ENCODE measurements at places on chromosomes 11 and 22.

GRCh38 chr11:18650859-18651557 lies 16.9 kb upstream of the SPTY2D1 start:
- DNase-seq: no peak

- no peak for DNase-seq
Measured at GRCh38 chr11:113184498-113184897, 129.9 kb upstream of the TTC12 start.

DNA sequence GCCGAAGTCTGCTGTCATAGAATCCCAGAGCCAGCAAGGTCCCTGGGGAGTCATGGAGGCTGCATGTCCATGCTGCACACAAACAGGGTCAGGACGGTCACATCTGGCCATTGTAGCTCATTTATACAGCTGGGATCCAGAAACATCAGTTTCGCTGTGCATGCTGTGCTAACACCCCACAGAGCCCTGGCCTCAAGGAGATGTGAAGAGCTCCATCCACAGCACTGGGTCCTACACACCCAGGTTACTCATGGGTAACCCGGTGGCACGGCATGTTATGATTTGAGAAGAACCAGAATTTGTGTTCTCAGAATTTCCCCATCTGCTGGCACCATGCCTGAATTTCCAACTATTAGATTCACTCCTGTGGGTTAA lies 146.3 kb upstream of the ARHGAP20 start:
- no peak for DNase-seq

DNA sequence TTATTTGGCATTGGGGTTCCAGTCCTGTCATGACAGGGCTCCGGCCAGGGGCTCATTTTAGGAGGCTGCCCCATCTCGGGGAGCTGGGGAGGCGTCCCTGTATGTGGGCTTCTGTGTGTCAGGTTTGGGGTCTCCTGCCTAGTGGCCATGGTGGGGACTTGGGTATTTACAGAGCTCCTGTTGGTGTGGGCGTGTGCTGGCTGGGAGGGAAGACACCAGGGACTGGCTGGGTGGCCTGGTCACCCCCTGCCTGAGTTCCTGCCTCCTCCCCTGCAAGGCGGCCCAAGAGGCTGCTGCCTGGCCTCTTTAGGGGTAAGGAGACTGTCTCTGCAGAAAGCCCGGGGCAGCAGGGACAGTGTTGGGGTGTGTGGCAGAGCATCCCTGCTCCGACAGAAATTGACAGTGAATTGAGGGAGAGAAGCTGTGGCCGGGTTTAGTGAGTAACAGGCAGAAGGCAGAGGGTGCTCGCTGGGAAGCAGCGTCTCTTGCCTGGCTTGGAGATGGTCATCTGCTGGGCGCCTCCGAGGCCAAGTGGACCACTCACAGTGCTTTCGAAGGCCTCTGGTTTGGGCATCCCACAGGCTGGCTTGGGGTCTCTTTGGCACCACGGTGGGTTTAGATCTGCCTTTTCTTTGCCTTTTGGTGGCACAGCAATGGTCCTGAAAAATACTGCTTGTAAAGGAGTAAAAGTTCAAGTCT lies 40.3 kb upstream of the GRAMD4 start:
- DNase-seq: no peak

DNA sequence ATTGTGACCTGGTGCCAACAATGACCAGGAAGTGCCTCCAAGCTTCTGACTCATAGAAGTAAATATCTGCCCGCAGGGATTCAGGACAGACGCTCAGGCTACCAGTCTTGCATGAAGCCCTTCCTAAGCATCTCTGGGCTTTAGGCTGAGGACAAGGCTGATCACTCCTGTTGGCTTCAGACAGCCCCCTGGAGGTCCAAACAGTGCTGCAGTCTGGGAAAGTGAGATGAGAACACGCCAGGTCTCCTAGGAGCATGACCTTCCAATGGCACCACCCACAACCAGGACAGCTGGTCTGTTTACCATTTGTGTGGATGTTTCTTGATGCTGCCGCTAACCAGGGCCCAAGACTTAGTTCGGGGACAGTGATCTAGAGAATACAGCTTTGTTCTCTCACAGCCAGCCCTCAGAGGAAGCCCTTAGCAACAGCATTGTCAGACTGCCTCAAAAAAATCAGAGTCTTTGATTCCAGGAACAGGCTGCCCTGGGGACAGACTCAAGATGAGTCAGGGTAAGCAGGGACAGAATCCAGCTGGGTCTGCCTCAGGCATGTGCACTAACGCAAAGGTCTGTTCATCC lies 111.2 kb downstream of the ZNF280B start:
- DNase-seq: no peak

GRCh38 chr11:102144357-102145355 lies 34.4 kb downstream of the YAP1 start:
- DNase-seq: no peak

GRCh38 chr22:44387486-44387885 lies 74.7 kb upstream of the SHISAL1 start:
- no peak for DNase-seq

GRCh38 chr11:111107501-111107900 lies 138.0 kb upstream of the POU2AF2 start:
- DNase-seq: no peak

GRCh38 chr11:2375964-2376551 lies 1.1 kb upstream of the CD81 start:
- DNase-seq: no peak

DNA sequence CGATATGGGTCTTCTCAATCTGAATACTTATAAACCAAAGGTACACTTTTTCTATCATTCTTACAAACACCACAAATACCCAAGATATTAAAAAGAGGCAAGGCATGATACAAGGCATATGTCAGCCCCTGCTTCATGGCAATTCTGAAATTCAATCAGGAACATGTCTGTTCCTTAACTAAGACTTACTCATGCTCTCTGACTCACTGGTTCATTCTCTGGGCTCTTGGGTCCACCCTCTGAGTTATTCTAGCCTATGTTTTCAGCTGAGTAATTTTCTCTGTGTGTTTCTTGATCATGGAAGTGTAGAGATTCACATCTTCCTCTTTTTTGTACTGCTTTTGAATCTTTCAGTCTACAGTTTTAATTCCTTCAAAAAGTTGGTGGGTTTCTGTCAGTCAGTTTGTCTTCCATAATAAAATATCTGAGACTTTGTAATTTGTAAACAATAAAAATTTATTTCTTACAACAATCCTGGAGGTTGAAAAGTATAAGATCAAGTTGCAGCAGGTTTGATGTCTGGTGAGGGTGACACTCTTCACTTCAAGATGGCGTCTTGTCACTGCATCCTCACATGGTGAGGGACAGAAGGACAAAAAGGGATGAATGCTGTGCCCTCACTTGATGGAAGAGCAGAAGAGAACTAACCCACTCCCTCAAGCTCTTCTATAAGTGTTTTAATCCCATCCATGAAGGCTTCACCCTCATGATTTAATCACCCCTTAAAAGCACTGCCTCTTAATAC lies 211.7 kb downstream of the FAM76B start:
- DNase-seq: no peak

DNA sequence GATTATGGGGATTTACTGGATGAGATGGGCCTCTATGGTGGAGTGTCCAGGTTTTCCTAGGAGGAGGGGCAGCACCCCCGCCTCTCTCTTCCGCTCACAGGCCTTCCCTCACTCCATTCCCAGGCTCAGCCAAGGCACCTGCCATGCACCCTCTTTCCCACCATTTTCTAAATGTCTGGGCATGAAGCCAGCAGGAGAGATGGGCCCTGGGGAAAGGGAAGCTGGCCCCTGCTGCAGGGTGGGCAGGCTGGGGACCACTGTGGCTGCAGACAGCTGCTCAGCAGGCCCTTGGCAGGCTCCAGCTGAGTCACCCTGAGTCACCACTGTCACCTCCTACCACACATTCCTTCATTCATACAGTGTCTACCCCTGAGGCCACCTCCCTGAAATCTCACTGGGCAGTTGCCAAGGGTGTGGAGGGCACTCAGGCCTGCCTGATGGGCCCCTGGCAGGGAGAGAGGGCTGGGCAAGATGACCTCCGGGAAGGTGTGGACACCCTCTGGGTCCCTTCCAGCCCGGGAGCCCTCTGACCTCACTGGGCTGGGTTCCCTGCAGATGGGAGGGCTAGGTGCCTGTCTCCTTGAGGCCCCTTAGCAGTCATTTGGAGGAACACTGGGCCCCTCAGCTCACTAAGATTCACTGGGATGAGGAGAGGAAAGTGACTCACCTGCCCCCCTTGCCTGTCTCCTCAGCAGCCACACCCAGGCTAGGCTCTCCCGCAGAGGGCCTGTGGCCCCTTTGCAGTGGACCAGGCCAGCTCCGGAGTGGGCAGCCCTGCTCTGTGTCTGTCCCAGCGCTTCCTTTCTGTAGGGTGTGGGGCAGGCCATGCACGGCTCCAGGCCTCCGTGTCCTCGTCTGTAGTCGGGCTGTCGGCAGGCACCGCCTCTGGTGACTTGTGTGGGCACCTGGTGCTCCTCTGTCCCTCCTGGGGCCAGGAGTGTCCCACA lies 7.8 kb downstream of the MYEOV start:
- peak; percentile 29 for DNase-seq

- no peak for DNase-seq
Measured at GRCh38 chr11:46294365-46295309, 17.2 kb downstream of the CREB3L1 start.

GRCh38 chr22:32846780-32847491 lies 45.4 kb downstream of the TIMP3 start:
- no peak for DNase-seq

GRCh38 chr11:113242060-113242459 lies 72.3 kb upstream of the TTC12 start:
- DNase-seq: no peak

DNA sequence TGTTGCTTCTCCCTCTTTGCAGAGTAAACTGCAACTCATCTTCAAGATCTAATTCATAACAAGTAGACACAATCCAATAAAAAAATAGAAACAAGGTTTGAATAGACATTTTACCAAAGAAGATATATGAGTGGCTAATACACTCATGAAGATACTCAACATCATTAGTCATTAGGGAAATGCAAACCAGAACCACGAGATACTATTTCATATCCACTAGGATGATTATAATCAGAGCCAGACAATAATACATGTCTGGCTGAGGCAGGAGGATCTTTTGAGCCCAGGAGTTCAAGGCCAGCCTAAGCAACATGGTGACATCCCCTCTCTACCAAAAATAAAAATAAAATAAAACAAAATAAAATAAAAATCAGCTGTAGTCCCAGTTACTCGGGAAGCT lies 85.0 kb downstream of the ATG16L2 start:
- no peak for DNase-seq

DNA sequence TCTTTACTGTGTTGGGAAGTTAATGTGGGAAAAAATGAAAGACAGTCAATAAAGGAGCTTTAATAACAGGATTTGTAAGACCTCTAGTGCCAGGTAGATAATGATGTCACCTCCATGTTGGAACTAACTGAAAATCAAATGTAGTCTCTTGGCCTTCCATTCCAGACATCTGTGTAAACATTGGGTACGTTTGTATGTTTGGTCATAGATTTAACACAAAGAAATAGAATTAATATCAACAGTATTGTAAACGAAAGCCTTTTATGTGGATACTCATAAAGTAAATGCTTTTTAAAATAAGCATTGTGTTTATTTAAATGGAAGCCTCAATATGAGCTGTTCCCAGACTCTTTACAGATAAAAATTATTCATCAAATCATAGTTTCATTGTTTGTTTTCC lies 605.7 kb downstream of the METTL15 start:
- no peak for DNase-seq

GRCh38 chr11:95065336-95065735 lies 1.4 kb upstream of the SRSF8 start:
- DNase-seq: no peak

DNA sequence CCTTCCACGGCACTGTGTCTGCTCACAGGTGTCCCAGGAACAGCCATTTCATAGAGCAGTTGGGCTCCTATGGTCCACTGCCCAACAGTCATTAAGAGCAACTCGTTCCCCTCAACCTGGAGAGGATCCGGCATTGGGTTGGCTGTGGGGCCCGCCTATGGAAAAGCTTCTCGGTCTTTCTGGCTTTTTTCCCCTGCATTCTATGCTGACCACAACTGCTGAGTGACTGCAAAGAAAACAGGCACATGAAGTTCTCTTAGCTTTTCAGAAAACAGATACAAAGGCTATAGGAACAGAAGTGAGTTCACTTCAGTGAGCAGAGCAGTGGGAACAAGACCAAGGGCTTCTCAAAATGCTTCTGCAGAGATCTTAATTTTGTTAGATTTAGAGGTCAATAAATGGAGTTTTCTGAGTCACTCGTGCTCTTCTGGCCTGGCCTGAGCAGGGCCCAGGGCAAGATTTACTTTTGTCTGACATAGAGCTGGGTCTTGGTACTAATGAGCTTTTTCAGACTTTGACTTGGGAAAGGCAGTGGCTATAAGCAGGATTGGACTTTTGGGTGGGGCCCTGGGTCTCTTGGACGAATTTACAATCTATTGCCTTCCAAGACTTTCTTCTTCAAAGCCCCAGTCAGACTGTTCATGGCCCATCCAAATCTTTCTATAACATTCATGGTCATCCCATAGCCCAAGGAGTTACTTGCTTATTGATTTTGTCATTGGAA lies 13.6 kb upstream of the APOL5 start:
- DNase-seq: no peak

- DNase-seq: no peak
Measured at GRCh38 chr11:72316984-72317383, 73.0 kb upstream of the PHOX2A start.

DNA sequence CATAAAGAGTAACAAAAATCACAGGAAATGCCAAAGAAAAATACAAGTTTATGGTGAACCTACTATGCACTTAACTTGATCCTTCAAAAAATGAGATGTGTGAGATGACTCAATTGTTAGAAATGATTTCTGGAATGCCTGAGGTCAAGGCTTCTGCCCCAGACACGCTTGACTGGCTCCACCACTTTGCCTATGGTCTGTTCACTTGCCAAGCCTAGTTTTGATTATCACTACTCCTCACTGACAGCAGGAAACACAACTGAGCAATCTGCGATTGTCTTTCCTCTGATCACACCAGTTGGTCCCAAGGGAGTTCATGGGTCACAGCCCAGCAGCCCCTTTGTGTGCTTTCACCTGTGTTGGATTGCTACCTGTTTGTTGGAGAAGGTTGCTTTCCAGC lies 20.6 kb upstream of the PRDM10 start:
- no peak for DNase-seq

DNA sequence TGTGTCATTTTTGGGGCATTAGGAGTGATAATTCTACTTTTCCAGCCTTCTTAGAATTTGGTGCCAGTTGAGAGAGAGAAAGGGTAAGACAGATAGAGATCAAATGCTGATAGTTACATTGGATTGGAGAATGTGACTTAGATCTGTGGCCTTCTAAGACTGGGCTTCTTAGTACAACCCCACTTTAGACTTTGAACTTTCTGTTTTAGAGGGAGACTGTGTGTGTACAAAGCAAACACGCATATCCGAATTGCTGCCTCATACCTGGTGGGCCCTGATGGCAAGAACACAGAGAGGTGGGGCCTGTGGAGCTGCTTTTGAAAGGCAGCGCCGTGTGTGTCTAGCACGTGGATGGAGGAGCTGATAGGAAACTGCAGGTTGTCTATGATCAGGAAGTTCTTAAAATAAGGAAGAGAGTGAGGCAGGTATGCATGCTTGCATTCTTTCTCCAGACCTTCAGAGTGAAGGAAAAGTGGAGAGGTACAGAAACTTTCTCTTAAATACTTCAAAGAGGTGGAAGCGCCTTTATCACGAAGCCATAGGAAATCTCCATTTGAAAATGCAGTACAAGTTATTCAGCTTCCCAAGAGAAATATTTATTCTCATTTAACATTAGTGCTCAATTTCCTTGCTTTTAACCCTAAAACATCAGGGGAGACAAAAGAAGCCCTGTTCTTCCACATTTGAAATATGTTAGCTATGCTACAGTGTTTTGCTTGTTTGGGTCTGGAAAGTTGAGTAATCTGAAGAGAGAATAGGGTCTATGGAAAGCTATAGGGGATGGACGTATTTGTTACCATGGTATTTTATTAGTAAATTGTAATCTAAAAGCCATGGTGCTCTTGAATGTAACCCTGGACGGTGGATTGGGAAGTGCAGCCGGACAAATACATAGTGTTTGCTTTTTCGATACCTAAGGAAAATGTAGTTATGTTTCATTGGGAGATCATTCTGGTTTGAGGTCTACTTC lies 13.7 kb downstream of the PDHX start:
- DNase-seq: no peak
